ENCODE measurements at places on chromosomes 1 and 21.

- no peak for DNase-seq
Measured at GRCh38 chr1:203063287-203063686, 22.5 kb downstream of the MYOG start.

DNA sequence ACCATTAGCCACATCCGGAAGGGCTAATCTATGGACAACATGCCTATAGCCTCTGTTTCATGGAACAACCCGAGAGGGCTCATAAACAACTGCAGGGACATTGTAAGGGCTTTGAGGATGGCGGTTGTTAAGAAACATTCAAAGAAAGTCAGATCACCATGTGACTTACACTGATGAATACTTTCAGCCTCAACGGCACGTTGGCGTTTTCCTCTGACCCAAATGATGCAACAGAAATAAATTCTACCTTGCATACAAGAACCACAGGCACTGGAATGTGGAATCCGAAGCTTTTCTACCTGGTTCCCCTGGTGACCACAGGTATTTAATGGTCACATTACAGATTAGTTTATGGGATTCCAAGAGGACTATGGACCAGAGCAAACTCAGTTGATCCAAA, 107.0 kb downstream of the CLIC6 start:
- DNase-seq, result no peak

DNA sequence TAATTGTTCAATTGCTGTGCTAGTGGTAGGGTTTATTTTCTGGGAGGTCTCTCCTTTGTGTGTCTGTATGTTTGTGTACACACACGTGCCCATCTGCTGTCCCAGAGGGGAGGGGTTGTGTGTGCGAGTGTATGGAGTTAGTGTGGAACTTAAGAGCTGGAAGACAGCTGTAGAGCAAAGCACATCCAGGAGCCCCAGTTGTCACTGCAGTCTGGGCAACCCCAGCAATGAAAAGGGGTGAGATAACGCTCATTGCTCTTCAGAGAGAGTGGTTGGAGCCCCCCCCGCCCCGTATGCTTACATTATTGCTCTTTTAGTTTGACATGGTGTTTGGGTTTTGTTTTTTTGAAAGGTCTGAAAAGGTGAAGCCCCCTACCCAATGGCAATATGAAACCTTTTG, 36.9 kb downstream of the NCF2 start:
- DNase-seq, result no peak

- no peak for DNase-seq
Measured at GRCh38 chr1:90359994-90360393, 357.1 kb downstream of the BARHL2 start.

- peak; percentile 55 for DNase-seq
Measured at GRCh38 chr1:195686764-195687163, 921.5 kb downstream of the KCNT2 start.

DNA sequence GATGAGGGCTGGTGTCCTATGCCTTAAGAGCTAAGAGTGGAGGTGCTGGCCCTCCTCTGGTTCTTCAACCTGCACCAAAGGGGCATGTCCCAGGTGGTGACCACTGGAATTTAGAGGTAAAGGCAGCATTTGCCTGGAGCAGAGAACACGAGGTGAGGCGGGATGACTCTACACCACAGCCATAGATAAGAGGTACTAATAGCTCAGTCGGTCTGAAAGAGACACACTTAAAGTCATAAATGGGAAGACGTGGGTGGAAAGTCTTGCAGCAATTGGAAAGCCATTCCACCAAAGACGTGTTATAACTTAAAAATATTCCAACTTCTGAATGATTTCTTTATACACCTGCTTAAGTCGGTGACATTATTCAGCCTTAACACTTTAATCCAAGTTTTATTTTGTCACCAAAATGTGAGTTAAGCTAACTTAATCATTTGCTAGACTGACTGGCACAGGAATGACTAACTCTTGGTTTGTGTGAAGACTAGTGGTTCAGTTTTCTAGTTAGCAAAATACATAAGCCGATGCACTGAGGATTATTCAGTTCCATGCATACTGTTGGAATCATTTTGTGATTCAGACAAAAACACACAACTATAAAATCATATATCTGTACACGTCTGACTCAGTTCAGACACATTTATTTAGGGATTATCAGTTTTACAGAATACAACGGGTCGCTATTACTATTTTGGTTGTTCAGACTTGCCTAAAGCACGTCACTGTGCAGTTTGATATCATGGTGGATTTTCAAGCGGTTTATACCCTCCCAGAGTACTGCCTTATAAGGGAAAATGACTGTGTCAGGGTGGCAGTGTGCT, 4.6 kb upstream of the ETS2 start:
- no peak for DNase-seq

GRCh38 chr1:97006044-97006661, 284.6 kb downstream of the PTBP2 start:
- DNase-seq, result no peak

DNA sequence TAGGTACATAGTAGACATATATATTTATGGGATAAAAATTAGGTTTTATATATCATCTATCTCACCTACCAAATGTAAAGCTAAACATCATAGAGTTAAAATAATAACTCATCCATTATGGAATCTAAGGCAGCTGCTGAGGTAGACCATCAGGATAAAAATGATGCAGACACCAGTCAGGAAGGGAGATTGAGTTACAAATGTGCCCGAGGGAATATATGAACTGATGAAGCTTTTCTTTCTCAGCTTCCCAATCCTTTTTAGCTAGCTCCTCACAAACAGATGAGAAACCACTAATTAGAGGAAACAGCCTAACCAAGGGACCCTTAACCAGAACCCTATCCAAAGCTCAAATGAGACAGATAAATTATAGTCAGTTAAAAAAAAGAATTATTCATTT, 20.9 kb downstream of the TTLL7 start:
- peak; percentile 31 for DNase-seq

- no peak for DNase-seq
Measured at GRCh38 chr1:151944126-151944856, 35.0 kb upstream of the THEM4 start.

DNA sequence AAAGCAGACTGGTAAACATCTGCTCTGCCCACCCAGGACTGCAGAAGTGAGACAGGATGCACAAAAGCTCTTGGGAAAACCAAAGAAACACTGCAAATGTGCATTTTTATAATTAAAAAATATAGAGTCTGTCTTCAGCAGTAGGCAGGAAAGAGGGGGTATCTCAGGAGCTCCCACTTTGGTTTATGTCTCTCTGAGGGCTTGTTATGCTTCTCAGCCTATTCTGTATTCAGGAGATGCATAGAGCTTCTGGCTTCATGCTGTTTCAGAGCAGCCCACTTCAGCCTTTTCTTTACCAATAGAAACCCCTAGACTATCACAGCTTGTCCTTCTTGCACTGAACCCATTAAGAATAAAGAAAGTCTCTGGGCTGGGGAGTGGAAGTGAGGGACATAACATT, 148.0 kb downstream of the ROR1 start:
- DNase-seq, result no peak

DNA sequence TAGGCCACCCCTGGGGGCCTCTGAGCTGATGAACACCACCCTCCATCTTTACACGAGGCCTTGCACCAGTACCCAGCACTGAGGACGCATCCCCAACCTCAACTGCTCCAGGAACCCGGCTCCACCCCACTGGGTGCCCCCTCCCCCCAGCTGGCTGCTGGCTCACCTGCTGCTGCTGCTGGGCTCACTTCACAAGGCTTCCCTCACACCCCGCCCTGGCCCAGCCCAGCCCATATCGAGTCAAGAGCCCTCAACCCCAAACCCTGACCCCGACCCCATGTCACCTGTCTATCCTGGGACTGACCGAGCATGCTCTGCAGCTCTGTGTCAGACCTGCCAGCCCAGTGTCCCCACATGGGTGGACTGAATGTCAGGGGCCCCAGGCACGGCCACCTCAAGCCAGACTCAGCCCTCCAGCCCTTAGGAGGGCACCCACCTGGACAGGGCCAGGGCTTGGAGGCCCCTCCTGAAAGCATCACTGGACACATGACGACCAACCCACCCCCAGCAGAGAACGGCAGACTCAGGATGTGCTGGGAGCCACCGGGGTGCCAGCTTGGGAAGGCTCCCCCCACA, 21.4 kb downstream of the WNT9A start:
- DNase-seq, result no peak

GRCh38 chr1:61392409-61393242, 310.3 kb downstream of the NFIA start:
- DNase-seq, result peak; percentile 96

- peak; percentile 35 for DNase-seq
Measured at GRCh38 chr1:207298636-207299398, 22.7 kb upstream of the CD55 start.

- no peak for DNase-seq
Measured at GRCh38 chr21:41977034-41977950, 23.5 kb upstream of the C2CD2 start.

DNA sequence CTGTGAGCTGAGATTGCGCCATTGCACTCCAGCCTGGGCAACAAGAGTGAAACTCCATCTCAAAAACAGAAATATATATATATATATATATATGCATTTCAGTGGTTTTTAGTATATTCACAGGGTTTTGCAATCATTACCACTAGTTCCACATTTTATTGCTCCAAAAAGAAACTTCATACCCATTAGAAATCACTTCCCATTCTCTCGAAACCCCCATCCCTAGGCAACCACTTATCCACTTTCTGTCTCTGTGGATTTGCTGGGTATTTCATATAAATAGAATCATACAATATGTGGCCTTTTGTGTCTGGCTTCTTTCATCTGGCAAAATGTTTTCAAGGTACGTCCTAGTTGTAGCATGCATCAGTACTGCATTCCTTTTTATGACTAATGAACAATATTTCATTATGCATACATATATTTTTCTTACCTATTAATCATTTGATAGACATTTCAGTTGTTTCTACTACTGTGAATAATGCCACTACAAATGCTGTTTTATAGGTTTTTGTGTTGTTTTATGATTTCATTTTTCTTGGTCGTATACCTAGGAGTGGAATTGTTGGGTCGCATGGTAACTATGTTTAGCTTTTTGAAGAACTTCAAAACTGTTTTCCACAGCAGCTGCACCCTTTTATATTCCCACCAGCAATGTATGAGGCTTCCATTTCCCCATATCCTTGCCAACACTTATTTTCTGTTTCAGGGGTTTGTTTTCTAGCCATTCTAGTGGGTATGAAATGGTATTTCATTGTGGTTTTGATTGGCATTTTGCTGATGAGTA, 95.9 kb downstream of the PHTF1 start:
- no peak for DNase-seq

DNA sequence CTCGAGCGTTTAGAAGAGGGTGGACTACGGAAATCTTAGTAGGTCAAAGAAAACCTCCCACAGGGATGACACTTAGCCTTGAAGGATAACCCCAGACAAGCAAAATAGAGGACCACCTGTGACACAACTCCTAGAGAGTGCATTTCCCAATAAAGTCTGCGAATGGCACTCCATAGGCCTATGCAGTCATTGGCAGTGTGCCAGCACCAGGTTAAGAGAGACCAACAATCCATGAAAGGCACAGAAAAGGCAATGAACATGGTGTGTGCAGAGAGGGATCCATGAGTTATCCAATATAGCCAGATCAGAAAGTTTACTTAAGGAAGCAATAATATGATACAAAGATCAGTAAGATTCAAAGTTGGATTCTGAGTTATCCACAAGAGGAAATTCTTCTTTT, 45.2 kb upstream of the FMO2 start:
- peak; percentile 94 for DNase-seq

DNA sequence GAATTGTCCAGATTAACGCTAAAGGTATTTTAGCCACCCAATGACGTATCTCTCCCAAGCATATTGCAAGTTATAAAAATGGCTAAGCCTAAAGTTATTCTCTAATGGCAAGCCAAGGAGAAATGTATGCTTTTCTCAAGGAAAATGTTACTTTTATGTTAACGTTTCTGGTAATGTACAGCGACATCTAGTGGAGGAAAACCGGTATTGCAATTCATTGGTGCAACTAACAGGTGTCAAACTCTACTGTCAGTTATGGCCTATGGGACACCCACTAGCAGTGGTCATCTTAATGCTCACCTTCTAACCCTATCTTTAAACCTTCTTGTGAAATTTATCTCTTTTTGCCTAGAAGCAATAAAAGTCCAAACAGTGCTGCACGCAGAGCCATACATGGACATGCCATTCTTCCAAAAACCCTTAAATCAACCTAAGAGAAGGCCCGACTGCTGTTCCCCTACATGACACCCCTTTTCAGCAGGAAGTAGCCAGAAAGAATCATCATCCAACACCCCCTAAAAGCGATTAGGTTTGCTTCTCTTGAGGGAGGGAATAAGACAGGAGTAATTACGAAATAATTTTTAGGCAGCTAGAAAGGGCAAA, 68.7 kb upstream of the LRIF1 start:
- DNase-seq, result peak; percentile 8
